ENCODE measurements at places on chromosomes 4 and X.

DNA sequence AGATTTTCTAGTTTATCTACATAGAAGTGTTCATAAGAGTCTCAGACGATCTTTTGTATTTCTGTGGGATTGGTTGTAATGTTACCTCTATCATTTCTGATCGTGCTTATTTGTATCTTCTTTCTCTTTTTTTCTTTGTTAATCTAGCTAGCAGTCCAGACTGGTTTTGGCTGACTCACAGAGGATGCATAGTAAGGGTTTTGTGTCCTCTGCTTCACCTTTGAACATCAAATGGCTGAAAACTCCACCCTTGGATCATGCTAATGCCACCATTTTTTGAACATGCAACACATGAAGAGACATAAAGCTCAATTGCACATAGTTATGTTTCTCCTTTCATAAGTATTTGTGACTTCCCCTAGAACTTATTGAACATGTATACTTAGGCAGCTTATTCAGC, 22.8 kb downstream of the TMPRSS11A start:
- DNase-seq = no peak

DNA sequence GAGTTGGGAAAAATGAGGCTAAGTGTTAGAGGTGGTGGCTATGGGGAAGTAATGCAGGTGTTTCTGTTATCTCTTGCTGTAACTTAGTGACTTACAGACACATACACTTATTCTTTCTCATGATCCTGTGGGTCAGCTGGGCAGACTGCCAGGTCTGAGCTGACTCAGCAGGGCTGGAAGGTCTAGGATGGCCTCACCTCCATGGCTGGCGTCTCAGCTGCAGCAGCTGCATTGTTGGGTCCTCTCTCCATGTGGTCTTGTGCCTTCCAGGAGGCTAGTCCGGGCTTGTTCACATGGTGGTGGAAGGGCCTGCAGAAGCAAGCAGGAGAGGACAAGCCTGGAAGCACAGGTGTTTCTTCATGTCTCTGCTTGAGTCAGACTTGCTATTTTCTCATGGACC, 172.7 kb downstream of the NHS start:
- no peak for DNase-seq

DNA sequence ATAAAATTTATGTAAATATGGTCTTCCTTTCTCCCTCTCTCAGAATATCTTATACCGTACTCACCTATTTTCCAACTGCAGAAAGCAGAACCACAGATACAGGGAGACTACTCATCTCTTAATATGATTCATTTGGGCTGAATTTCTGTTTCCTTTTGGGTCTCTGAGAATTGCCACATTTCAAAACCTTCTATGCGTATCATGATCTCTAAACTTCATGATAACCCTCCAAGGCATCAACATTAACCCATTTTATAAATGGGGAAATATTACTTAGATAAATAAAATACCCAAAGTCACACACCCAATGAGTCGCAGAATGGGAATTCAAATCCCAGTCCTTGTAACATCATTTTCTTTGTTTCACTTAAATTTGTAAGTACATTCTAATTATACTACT, 16.6 kb upstream of the PRDM8 start:
- no peak for DNase-seq

GRCh38 chr4:119861731-119862130, 204.9 kb downstream of the MAD2L1 start:
- peak; percentile 45 for DNase-seq

- DNase-seq = no peak
Measured at GRCh38 chr4:172865531-172866127, 303.0 kb upstream of the GALNT7 start.

- no peak for DNase-seq
Measured at GRCh38 chrX:18543738-18544137, 118.3 kb downstream of the CDKL5 start.

DNA sequence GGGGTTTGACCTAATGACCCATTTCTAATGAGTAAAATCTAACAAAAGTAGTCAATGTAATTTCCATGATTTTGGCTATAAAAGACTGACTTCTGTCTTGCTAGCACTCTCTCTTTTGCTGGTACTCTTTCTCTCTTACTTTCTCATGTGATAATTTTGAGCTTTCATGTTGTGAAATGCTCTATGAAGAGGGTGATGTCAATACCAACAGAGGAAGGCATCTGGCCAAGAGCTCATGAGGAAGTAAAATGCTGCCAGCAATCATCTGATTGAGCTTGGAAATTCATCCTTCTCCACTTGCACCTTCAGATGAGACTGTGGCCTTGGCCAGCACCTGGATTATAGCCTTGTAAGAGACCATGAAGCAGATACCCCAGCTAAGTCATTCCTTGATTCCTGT, 347.7 kb downstream of the HS3ST1 start:
- DNase-seq = no peak

Measured in NCI-H446 treated with DMSO at 0.1 percent for 48 hours (cell line).